Metanephros (tissue), 2 donors: ENCODE measurements at places on chromosomes 2 and 18. TPM values are rescaled to one million over a fixed set of nuclear protein-coding genes. Genes with fewer than 3 reads are reported as not detected.

The SYT4 gene
- total RNA-seq: 1.1 TPM

The CAPN13 gene
- total RNA-seq: 2.0 TPM

The CYP26B1 gene
- 48.2 TPM for total RNA-seq

The SATB2 gene
- total RNA-seq: 9.1 TPM

The HJURP gene
- total RNA-seq: 13.3 TPM

The WDR43 gene
- 39.8 TPM for total RNA-seq

The PPP1R1C gene
- total RNA-seq: 1.7 TPM
